SJSA1 (cell line): ENCODE measurements at places on chromosomes 6 and 20. TPM values are rescaled to one million over a fixed set of nuclear protein-coding genes. Genes with fewer than 3 reads are reported as not detected.

The PTK6 gene
- not detected in 2 replicates for total RNA-seq

The SYNCRIP gene
- total RNA-seq, result 76.0 and 93.4 TPM in 2 replicates

The MAS1 gene
- total RNA-seq, result not detected in 2 replicates

The TSBP1 gene
- not detected in 2 replicates for total RNA-seq

The IGF2R gene
- 29.4 and 54.7 TPM in 2 replicates for total RNA-seq

The SAMD3 gene
- 0.29 TPM in 1 of 2 replicates, not detected in the other for total RNA-seq

The MED23 gene
- 23.9 and 32.2 TPM in 2 replicates for total RNA-seq

The COL10A1 gene
- 0.32 TPM in 1 of 2 replicates, not detected in the other for total RNA-seq

The FOXS1 gene
- total RNA-seq, result 0.25 and 1.5 TPM in 2 replicates

The CYP24A1 gene
- total RNA-seq, result not detected in 2 replicates

The BMP7 gene
- not detected in 2 replicates for total RNA-seq

The HTR1E gene
- not detected in 2 replicates for total RNA-seq

The DEFB124 gene
- total RNA-seq, result not detected in 2 replicates

The GINS1 gene
- total RNA-seq, result 42.5 and 49.5 TPM in 2 replicates

The RGS17 gene
- 0.37 and 1.3 TPM in 2 replicates for total RNA-seq

The ANKEF1 gene
- 0.18 and 0.25 TPM in 2 replicates for total RNA-seq

The TCF21 gene
- total RNA-seq, result 0.08 TPM in 1 of 2 replicates, not detected in the other

The CCM2L gene
- total RNA-seq, result not detected in 2 replicates

The RHAG gene
- total RNA-seq, result not detected in 2 replicates

The ASIP gene
- total RNA-seq, result not detected in 2 replicates

The MYB gene
- total RNA-seq, result 0.16 TPM in 1 of 2 replicates, not detected in the other

The ZC2HC1B gene
- total RNA-seq, result not detected in 2 replicates

The FAM83C gene
- not detected in 2 replicates for total RNA-seq

The KIF6 gene
- total RNA-seq, result not detected in 2 replicates

The TDRD6 gene
- total RNA-seq, result not detected in 2 replicates

The CENPW gene
- 50.5 and 114 TPM in 2 replicates for total RNA-seq

The MYBL2 gene
- total RNA-seq, result 73.6 and 80.8 TPM in 2 replicates

The RRAGD gene
- not detected in 2 replicates for total RNA-seq

The PRSS16 gene
- total RNA-seq, result not detected in 2 replicates

The LAMA2 gene
- total RNA-seq, result 2.1 and 3.3 TPM in 2 replicates

The SLC26A8 gene
- total RNA-seq, result not detected in 2 replicates

The METTL24 gene
- 0.58 TPM in 1 of 2 replicates, not detected in the other for total RNA-seq

The PIGU gene
- total RNA-seq, result 13.3 and 24.4 TPM in 2 replicates

The TBC1D32 gene
- total RNA-seq, result 2.1 and 4.8 TPM in 2 replicates
